ENCODE measurements at places on chromosomes 12 and 14. TPM values are rescaled to one million over a fixed set of nuclear protein-coding genes. Genes with fewer than 3 reads are reported as not detected.

Gene C12orf50
- total RNA-seq: not detected

Gene MYO1A
- total RNA-seq: 118 TPM

Gene FGF23
- total RNA-seq: not detected

Gene DDX47
- total RNA-seq: 22.1 TPM

Gene LALBA
- not detected for total RNA-seq

Gene TRMT61A
- 12.6 TPM for total RNA-seq

Gene HAL
- total RNA-seq: 3.3 TPM

Gene DDX54
- total RNA-seq: 63.4 TPM

Gene TAS2R8
- not detected for total RNA-seq

- no peak for DNase-seq
These were observed 863.5 kb upstream of the MGAT4C start for GRCh38 chr12:87119713-87120112.

DNA sequence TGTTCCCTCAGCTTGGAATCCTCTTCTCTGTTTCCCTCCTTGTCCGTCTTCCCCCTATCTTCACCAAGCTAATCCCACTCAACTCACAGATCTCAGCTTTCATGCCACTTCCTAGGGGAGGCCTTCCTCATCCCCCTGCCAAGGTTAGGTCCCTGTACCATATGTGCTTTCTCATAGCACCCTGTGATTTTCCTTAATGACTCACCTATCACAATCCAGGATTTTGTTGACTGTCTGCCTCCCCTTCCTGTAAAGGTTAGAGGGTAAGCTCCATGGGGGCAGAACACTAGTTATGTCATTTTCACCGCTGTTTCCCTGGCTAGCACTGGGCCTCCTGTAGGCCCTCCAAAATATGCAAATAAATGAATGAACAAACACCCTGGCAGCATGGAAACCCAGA, 57.6 kb downstream of the CRADD start:
- DNase-seq: no peak

DNA sequence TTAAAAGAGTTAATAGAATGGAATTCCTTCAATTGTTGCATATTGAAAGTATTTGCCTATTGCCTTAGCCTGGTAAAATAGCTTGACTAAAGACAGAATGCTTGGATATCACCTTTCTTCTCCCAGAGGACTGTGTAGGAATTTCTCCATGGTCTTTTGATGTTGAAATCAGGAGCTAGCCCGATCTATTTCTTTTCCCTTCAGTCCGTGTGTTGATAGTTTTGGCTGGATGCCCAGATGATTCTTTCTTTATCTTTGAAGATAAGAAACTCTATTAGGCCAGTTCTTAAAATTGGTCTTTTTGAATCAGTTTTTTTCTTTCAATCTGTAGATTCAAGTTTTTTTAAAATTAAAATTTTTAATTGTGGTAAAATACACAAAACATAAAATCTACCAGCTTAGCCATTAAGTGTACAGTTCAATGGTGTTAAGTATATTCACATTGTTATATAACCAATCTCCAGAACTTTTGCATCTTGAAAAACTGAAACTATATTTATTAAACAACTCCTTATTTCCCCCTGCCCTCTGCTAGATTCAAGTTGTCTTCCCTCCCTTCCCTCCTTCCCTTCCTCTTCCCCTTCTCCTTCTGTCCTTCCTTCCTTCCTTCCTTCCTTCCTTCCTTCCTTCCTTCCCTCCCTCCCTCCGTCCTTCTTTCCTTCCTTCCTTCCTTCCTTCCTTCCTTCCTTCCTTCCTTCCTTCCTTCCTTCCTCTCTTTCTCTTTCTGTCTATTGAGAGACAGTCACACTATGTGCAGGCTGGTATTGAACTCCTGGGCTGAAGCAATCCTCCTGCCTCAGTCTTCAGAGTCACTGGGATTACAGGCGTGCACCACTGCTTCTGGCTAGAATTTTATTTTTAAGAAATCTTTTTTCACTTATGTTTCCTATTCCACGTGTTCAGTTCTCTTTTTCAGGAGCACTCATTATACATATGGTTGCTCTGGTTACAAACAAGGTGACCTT, 10.1 kb downstream of the LACRT start:
- DNase-seq: no peak

DNA sequence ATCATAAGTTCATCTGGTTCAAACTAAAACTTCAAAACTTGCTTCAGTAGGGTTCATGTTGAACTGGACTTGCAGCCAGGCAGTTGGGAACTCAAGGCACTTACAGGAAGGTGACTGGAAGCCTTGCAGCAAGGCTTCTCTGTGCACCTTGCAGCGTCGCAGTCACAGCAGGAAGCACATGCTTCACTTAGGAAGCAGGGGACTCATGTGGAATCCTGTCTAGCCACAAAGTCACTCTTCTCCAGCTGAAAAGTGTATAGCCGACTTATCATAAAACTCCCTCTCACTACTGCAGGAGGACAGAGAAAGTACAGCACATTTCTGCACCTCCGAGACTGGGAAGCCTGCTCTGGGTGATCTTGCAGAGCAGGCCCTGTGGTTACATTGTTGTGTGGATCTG, 114.0 kb upstream of the PRB2 start:
- DNase-seq: no peak

DNA sequence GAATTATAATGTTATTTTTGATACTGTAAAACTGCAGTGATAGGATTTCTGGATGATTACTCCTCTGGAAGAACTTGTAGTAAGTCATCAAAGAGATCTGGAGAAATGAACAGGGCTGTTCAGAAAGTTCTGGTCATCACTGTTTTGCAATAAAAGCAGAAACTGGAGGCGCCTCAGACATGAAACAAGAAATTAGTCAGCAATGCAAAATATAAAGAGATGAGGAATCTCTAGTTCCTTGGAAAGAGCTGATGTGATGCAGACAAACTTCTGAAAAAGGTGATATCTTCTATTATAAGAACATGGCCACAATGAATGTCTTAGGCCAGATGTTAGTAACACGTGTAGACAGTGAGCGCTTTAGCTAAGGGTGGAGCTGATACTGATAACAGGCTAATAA, 9.5 kb downstream of the ACIN1 start:
- no peak for DNase-seq

GRCh38 chr12:62860020-62860419, 74.9 kb downstream of the PPM1H start:
- no peak for DNase-seq

GRCh38 chr14:58643366-58643765, 5.6 kb downstream of the DACT1 start:
- no peak for DNase-seq

GRCh38 chr14:63155511-63156185, 48.6 kb upstream of the RHOJ start:
- DNase-seq: no peak

GRCh38 chr14:86654558-86655184, 1124.7 kb downstream of the FLRT2 start:
- DNase-seq: peak; percentile 35

All from transverse colon (tissue), 4 donors.